ENCODE measurements at places on chromosomes 6 and 20. TPM values are rescaled to one million over a fixed set of nuclear protein-coding genes. Genes with fewer than 3 reads are reported as not detected.

Gene CALHM4
- not detected for total RNA-seq

Gene JPH2
- 3.0 TPM for total RNA-seq

Gene SLC32A1
- not detected for total RNA-seq

Gene WFDC2
- total RNA-seq: not detected

Gene RIPOR3
- 15.6 TPM for total RNA-seq

Gene TRIM40
- not detected for total RNA-seq

Gene STX16
- 68.6 TPM for total RNA-seq

Gene SMLR1
- total RNA-seq: not detected

Gene SLCO4A1
- 2.0 TPM for total RNA-seq

Gene VSX1
- total RNA-seq: not detected

Gene ARMC2
- 1.7 TPM for total RNA-seq

Gene KHDC1L
- not detected for total RNA-seq

Gene EYS
- total RNA-seq: not detected

Gene LY6G6D
- not detected for total RNA-seq

Gene STX7
- 57.2 TPM for total RNA-seq

Gene RPRD1B
- total RNA-seq: 20.0 TPM

Gene TREML1
- not detected for total RNA-seq

Gene KIAA1755
- total RNA-seq: 0.66 TPM

Gene ELOVL2
- total RNA-seq: not detected

Gene RBM24
- 7.0 TPM for total RNA-seq

Gene FANCE
- 10.4 TPM for total RNA-seq

Gene HRH3
- not detected for total RNA-seq

Gene THBD
- total RNA-seq: 18.5 TPM

Gene SPTLC3
- 4.0 TPM for total RNA-seq

Gene GSTA1
- total RNA-seq: not detected

Gene FNDC1
- total RNA-seq: under 0.01 TPM

Gene SLC22A1
- total RNA-seq: 0.77 TPM

Gene CLVS2
- 0.12 TPM for total RNA-seq

Gene RGS17
- total RNA-seq: 27.5 TPM

Gene CCN6
- not detected for total RNA-seq

Gene TFAP2D
- total RNA-seq: not detected

Gene NKAIN4
- total RNA-seq: not detected

Gene BANF2
- total RNA-seq: not detected

Gene CTCFL
- not detected for total RNA-seq

Gene WFDC10B
- total RNA-seq: not detected

Gene PIM1
- total RNA-seq: 13.2 TPM

Gene KCNG1
- total RNA-seq: 103 TPM

Gene GABRR1
- total RNA-seq: not detected

Gene SYTL3
- total RNA-seq: 2.8 TPM

Gene GRM4
- under 0.01 TPM for total RNA-seq
